ENCODE measurements at places on chromosomes 6 and 20. TPM values are rescaled to one million over a fixed set of nuclear protein-coding genes. Genes with fewer than 3 reads are reported as not detected.

DNA sequence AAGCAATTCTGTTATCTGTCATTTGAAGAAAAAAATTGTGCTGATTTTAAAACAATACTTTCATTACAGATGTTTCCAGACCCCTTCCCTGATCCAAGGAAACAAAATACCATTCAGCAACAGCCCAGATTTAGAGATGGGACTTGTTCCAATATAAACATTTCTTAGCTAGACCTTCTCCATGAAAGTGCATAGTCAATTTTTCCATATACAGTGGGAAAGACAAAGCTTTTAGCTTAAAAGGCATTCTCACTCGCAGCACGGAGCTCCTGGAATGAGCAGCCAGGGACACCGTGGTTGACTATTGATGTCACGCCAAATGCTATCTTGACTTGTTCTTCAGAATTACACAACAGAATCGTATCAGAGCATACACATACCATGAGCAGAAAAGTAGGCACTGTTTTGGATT is 21.5 kb downstream of the LAMA4 start:
- no peak for DNase-seq

DNA sequence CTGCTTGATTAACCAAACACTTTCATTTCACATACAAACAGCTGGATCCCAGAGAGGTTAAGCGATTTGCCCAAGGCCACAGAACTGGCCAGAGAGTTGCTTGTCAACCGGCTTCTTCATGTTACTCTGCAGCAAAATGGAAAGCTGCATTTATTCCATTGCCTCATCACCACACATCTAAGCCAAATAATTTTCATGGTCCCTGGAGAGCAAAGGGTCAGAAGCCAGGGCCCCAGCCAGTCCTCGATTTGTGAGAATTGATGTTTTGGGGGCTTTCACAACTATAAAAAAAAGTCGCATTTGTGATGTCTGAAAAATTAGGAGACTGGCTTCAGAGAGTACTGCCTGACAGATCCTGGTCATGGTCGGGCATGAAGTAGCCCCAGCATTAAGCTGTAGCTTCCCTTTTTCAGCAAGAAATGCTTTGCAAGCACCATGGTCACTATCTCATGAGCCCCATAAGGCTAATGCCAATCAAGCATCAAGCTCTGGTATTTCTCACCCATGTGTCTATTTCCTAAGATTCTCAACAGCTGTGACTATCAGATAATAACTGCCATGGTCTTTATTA is 95.8 kb downstream of the BANF2 start:
- DNase-seq = no peak

DNA sequence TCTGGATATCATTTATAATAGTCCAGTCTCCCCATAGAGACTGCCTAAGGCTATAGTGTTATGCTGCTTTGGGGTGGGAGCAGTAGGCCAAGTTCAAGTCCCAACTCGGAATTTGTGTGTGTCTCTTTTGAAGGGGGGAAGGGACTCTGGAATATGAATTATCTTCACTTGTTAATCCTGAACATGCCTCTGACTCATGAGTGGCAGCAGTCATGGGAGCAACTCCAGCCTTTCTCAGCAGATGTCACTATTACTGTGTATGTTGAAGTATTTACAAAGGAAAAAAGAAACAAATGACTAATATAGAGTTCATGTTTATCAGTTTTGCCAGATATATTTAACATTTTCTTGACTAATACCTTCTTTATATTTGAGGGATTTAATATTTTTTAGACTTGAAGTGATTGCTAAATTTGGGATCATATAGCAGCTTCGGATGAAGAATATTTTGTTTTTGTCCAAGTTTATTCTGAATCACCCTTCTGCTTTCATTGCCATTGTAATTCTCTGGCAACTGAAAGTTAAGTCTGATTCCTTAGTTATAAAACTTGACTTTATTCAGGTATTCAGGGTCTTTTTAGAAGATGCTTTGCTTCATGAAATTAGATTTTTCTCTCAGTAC is 23.4 kb downstream of the FAM217A start:
- no peak for DNase-seq

DNA sequence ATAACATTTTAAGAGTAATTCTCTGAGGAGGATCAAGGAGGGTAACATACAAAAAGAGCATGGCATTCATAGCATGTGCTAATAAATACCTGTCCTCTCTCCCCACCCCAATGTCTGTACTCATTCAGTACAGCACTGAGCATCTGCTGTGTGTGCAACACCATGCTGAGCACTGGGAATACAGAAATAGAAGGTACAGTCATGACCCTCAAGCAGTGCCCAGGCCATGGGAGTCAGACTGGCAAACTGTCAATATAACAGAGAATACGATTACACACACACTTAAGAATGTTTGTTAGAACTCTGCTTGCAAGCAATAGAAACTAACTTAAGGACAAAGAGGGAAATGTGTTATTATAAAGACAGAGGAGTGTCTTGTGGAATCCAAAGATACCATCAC is 24.7 kb upstream of the ZFAND3 start:
- no peak for DNase-seq

GRCh38 chr6:53214172-53214571 is 65.5 kb upstream of the GCM1 start:
- no peak for DNase-seq

- DNase-seq = no peak
Measured at GRCh38 chr6:112935402-112936078, 588.4 kb downstream of the RFPL4B start.

DNA sequence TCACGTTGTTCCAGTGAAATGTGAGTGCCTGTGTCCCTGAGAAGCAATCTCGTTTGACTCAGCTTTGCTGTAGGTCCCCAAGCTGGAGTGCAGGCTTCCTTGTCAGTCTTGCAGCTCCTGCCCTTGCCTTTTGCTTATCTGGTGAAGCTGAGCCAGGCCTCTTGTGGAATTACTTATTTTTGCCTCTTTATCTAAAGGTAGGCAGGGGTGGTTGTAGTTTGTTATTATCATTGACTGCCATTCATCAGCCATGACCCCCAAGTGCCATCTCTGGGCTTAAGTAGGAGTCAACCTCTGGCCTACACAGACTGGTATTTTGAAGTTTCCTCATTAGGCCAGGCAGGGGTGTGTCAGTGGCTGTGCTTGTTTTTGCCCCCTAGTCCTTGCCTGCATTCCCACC is 2.1 kb downstream of the TMEM14B start:
- no peak for DNase-seq

GRCh38 chr6:141472162-141472928 is 660.4 kb upstream of the GJE1 start:
- DNase-seq = no peak

DNA sequence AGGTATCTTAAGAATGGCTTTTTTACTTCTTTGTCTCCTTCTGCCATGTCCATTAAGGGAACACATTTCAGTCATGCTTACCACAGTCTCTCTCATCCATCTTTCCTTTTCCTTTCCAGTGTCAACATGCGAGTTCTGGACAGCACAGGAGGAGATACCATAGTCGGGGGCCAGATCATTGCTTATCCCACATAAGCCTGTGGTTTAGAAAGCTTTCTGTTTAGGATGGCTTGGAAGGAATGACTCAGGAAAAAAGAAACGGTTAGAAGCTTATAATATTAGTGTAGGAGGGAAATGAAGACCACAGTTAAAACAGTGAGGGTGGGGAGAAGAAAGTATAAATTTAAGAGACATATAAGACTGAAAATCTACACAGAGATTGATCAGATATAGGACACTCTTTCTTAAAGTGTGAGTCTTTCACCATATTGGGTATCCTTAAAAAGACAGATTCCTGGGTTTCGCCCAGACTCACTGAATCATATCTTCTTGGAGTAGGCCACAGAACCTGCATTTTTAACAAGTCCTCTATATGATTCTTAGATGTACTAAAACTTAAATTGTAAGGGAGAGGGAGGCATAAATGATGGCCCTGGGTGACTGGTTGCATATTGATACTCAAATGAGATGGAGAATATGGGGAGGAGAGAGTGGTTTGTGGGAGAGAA is 36.1 kb downstream of the DSE start:
- DNase-seq = no peak

DNA sequence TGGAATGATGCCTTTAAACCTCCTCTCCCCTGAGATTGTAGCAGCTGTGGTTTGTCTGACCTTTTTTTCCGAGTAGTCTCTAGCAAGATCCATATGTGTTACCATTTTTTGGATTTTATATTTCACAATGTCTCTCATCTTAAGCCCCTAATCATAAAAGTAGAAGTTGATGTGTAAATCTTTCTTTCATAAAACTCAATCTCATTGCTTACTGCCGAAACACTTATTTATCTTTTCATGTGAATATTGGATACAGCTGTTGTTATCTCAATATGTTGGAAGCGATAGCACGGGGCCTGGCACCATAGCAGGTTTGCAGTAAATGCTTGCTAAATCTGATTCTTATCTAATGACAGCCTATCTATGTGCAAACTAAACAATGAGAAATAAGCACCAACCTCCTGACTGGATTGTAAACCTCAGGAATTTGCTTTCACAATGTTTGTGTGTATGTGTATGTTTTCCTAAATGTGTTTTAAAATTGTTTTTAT is 14.2 kb downstream of the SMPDL3A start:
- no peak for DNase-seq

DNA sequence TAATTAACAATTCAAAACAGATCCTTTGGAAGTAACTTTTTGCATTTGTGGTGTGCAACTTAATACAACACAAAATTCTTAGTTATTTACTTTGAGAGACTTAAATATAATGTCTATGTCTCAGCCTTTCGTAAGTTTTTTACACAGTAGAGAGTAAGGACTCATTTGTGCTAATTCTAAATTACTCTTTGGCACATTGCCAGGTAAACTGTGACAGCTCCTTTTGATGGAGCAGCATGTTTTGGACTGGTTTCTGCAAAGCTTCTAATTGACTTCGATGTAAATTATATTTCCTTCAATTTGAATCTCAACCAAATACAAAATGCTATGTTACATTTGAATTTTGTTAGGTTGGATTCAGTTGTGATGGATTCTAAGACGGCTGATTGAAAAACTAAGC is 450.7 kb upstream of the OPRM1 start:
- DNase-seq = no peak

DNA sequence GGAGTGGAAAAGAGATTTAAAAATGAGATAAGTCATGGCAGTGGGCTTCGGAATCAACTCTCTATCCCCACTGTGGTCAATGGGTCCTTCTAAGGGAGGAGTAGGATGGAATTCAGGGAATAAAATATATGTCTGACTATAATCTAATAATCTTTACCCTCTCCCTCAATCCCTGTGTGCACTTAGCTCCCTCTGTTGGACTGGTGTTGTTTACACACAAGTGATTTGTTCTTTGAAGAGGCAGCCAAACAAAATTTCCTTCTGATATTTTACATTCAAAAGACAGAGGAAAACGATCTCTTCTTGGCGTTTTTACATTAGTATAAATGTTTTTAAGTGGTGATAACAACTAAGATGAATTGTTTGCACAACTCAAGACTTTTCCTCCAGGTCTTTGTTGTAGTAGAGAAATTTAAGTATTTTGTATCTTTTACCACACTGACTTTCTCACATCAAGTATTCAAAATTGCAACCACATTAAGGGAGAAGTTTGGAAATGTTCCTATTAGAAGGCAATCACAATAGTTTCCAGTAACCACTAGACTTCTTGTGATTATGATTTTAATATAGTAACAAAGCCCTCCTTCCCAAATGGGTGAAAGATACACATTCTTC is 317.8 kb downstream of the CENPW start:
- DNase-seq = no peak

OPRM1 gene
- not detected for total RNA-seq

GRCh38 chr6:71393471-71393870 is 104.9 kb downstream of the OGFRL1 start:
- DNase-seq = no peak

SLC22A2 gene
- not detected for total RNA-seq

DNA sequence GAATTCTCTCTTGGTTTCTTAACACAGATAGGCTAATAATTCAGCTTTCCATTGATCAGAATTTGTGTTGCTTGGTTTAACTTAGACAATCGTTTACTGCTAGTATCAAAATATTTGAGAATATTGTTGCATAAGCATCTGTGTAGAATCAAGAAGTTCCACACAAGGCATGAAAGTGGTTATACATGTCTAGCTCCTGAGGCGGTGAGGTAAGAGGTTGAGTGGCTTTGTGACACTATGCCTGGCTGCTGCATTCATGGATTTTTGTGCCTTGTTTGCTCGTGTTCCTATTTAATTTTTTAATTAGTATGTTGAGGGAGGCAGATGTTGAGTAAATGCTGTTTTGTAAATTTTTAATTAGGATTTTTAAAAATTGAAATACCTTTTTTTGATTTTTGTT is 10.2 kb downstream of the PKIB start:
- DNase-seq = no peak

DNA sequence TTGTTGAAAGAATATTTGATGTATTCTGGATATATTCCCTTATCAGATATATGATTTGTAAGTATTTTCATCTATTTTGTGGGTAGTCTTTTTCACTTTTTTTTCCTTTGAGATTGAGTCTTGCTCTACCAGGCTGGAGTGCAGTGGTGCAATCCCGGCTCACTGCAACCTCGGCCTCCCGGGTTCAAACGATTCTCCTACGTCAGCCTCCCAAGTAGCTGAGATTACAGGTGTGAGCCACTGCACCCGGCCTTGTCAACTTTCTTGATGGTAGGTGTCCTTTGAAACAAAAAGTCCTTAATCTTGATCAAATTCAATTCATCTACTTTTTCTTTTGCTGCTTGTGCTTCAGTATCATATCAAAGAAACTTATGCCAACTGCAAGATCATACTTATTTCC is 297.2 kb upstream of the NRSN1 start:
- DNase-seq = no peak

DNA sequence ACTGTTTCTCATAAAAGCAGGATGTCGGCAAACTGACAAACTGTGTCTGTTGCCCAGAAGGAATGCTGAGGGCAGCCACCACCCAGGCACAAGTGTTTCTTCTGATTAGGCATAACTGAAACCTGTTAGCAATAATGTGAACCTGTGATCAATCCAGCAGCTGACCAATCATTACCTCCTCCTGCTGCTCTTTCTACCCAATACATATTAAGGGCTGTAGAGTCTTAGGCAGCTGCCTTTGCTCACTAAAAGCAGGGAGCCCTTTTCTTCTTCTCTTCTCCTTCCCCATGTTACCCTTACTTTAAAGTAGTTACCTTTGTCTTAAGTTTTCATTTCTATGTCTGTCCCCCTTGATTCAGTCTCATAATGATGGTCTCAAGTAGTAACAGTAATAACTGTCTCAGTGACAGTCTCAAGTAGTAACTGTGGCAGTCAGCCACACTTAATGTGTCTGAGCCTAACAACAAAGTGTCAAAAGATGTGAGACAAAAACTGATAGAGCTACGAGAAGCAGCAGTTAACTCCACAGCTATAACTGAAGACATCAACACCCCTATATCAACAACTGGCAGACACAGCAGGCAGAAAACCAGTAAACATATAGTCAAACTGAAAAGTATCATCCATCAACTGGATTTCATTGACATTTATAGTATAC is 37.0 kb downstream of the RANBP9 start:
- no peak for DNase-seq

- no peak for DNase-seq
Measured at GRCh38 chr20:42721923-42722322, 467.8 kb downstream of the PTPRT start.

KCNB1 gene
- total RNA-seq = not detected

- DNase-seq = no peak
Measured at GRCh38 chr20:33005908-33006775, 1.4 kb upstream of the BPIFB2 start.

KCNS1 gene
- total RNA-seq = 0.70 TPM

ZGPAT gene
- total RNA-seq = 24.0 TPM

GRCh38 chr6:34276881-34277762 is 28.3 kb upstream of the SMIM29 start:
- no peak for DNase-seq

GRCh38 chr20:61332016-61332975 is 80.2 kb downstream of the CDH4 start:
- DNase-seq = no peak

SLC22A7 gene
- total RNA-seq = not detected

GRCh38 chr6:144468709-144469108 is 183.6 kb downstream of the UTRN start:
- DNase-seq = no peak
